GM23338 (cell line): ENCODE measurements at places on chromosomes 2 and 18. TPM values are rescaled to one million over a fixed set of nuclear protein-coding genes. Genes with fewer than 3 reads are reported as not detected.

RPRM gene
- 7.2 and 7.5 TPM in 2 replicates for total RNA-seq

DNA sequence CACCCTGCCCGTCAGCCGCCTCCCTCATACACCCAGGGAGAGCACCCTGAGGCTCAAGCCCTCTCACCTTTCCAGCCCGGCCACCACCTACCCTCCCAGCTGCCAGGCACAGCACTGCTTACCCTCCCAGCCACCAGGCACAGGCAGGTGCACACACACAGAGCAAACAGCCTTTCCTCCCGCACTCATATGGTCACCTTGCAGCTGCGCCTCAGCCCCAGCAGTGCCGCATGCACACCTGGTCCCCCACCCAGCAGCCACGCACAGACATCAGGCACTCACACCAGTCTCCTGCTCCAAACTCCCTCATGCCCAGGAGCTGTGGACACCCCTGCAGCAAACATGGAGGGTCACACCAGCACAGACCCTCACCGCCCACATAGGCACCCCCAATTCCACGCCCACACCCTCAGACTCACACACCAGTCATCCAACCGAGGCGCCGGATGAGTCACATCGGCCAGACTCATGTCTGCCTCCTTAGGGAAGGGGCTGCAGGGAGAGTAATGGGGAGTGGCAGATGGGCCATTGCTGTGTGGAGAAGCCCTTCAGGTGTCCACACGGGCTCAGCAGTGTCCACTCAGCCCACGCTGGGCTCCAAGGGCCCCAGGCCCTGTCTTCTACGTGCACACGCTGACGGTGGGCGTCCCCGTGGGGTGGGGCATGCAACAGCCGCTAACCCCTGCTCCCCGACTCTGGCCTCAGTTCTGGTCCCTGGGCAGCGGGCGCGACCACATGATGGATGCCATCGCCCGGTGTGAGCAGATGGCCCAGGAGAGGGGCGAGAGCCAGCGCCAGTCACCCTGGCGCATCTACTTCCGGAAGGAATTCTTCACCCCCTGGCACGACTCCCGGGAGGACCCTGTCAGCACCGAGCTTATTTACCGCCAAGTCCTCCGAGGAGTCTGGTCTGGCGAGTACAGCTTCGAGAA, 22.3 kb upstream of the GPR17 start:
- no peak for DNase-seq

DNA sequence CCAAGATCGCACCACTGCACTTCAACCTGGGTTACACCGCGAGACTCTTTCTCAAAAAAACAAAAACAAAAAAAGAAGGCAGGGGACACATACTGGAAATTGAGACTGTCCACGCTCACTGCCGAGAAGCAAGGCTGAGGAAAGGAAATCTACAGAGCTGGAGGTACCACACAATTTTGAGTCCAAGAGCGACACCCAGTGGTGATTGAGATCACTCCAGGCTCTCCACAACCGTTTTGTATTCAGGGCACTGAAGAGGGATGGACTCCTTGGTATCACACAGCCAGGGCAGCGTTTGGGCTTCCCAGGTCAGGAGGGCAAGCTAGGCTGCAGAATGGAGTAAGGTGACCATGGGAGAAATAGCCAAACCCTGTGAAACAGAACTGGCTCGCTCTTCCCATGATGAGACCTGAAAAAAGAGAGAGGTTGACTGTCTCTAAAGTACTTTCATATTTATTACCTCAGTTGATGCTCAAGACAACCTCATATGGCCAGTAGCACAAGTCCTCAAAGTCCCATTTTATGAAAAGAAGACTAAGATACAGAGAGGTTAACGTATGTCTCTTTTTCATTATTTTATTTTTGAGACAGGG, 74.5 kb upstream of the YPEL5 start:
- DNase-seq, result peak; percentile 89

DNA sequence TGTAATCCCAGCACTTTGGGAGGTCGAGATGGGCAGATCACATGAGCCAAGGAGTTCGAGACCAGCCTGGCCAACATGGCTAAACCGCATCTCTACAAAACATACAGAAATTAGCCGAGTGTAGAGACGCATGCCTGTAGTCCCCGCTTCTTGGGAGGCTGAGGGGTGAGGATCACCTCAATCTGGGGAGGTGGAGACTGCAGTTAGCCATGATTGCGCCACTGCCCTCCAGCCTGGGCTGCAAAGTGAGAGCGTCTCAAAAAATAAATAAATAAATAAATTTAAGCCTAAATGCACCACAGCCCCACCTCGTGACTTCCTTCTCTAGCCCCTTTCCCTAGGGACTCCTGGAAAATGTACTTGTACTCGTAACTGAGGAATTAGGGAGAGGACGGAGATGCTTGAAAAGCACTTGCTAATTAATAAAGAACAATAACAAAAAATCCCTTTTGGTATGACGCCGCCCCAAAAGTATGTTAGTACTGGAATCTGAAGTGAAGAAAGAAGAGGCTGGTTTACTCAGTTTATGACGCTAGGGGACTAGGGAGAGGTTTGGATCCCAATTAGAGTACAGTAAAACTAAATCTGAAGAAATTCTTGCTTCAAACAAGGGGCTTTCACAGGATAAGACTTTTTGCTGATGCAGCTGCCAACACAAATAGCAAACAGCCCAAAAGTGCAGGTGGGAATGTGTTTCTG, 887 bp upstream of the ZNF396 start:
- no peak for DNase-seq

DNA sequence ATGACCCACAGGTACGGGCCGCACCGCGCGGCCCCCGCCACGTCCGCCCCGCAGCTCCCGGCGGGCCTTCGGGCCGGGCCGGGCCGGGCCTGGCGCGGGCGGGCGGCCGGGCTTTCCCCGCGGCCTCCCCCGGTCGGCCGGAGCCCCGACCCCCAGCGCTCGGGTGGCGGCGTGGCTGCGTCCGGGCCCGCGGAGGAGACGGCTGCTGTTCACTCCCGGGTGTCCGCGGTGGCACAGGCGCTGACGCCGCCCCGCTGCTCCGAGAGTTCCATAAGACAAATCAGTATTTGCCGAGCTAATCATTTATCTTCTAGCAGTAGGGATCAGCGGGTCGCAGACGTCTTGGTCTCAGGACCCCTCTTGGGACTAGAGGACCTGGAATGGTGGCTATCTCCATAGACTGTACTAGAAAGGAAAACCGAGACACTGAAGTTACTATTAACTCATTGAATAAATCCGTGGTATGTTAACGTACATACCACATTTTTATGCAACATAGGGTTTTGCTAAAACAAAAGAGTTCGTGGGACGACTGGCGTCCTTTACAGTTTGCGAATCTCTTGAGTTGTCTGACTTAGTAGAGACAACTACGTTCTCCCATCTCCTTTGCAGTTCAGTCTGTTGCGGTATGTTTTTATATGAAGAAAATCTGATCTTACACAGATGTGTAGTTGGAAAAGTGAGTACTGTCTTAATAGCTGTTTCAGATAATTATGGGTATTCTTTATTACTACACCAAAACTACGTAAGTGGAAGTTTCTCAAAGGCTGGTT, 500 bp downstream of the LIMS1 start:
- peak; percentile 46 for DNase-seq

FBXO15 gene
- 0.21 and 4.1 TPM in 2 replicates for total RNA-seq

DNA sequence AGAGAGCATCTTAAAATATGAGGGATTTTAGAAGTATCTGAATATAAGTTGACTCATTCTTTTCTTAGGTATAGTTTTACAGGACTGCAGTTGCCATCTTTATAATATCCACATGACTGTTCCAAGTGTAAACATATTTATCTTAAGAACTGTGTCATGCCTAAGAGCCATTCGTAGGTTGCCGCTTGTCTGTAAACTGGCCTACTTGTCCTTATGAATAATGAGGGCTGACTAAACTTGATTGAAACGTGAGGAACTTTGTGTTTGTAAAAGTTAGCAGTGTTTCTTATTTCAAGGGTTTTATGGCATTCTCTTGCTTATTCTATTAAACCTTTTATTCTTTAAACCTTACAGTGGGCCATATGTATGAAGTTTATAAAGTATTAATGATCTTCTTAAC, 99.6 kb downstream of the MAP3K20 start:
- no peak for DNase-seq

- no peak for DNase-seq
Measured at GRCh38 chr2:17460371-17461086, 57.7 kb downstream of the RAD51AP2 start.

GPAT2 gene
- 2.0 and 2.2 TPM in 2 replicates for total RNA-seq

DNA sequence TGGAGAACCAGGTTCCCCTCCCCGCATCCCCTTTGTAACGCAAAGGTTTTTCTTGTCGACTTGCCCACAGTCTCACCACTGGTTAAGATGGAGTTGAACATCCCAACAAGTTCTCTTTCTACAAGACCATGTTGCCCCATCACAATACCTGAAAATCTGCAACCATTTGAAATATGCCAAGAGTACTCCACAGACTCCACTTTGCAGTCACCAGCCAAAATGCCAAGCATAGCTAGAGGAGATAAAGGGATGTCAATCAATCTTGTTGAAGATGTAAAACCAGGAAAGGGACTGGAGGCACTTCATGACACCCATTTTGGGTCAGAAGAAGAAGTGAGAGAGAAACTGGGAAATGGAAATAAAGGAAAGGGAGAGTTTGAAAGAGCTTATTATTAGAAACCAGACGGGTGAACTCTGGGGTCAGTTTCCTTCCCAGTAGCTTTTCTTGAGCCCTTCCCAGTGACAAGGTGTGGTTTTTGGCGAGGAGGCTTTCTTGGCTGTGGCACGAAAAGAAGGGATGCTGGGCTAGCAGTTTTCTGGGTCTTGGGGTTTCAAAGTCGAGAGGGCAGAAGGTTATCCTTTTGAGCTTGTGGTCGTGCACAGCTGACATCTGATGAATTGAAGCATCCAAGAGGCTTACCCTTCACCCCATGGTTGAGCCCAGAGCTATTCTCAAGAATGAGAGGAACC, 79.3 kb downstream of the ACAA2 start:
- no peak for DNase-seq

ANO7 gene
- total RNA-seq, result 3.3 and 5.1 TPM in 2 replicates

GRCh38 chr18:28176948-28177827, at the start of gene CDH2:
CDH2 (minus strand) TSS chr18:28177130; CDS start chr18:28177022, 108 bp downstream.
- peak; percentile 86 for DNase-seq

DNA sequence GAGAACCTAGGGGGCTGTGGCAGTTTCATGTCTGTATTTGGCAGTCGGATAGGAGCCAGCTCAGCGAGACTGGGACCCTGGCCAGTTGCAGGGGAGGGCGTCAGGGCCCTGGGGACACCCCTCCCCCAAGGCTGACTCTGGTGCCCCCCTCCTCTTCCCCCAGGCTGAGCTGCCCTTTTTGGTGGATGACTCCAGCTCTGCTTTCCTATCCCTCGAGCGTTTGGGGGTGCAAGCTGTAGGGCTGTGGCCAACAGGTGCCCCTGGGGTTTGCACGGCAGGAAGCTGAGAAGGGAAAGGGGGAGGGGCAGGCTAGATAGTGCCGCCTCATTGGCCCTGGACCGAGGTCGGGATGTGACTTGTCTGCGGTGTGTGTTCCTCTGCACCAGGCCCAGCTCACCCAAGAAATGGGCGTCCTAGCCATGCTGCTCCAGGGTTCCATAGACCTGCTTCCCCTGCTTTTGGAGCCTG, 26.4 kb downstream of the SPEG start:
- peak; percentile 61 for DNase-seq

ELAC1 gene
- total RNA-seq, result 3.2 and 3.8 TPM in 2 replicates

FAM168B gene
- total RNA-seq, result 70.5 and 76.8 TPM in 2 replicates

CEP68 gene
- total RNA-seq, result 20.7 and 24.4 TPM in 2 replicates

DNA sequence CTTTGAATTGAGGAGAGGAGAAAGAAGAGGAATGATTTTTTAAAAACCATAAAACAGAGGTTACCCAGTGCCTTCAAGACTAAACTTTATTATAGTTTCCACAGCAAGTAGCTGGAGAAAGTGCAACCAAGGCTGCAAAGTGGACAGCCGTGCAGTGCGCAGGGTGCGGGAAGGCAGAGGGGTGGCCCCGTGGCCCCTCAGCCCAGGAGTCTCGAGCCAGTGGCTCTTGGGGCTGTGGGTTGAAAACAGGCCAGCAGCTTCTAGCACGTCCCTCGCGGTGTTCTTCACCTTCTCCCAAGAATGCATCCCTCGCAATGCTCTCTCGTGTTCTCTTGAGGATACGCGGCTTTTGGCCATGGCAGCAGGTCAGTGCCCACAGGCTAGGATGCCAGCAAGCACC, 28.5 kb upstream of the ALKAL2 start:
- DNase-seq, result no peak

GRCh38 chr2:235384624-235385023, 109.2 kb upstream of the AGAP1 start:
- peak; percentile 79 for DNase-seq

DNA sequence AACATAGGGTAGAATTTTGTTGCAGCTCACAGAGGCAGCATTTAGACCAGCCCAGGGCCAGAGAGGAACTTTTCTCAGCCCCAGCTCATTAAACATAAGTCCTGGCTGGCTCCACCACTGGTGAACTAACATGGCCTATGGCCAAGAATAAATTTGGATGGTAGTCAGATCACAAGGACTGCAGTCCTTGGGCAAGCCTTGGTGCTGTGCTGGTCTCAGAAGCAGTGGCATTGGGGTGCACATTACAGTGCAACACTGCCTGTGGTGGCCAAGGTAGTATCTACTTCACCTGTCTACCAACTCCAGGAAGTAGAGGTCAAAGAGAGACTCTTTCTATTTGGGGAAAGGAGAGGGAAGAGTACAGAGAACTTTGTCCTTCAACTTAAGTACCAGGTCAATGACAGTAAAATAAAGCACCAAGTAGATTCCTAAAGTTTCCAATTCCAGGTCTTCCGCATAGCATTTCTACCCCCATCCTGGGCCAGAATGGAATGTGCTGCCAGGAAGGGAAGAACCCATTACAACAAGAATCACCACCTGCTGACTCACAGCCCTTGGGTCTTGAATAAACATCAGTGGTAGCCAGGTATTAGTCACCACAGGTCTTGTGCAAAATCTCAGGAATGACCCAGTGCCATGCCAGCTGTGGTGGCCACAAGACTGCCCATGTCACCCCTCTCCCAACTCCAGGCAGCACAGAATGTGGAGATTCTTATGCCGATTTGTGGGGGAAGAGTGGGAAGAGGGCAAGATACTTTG, 155.4 kb upstream of the FSIP2 start:
- peak; percentile 29 for DNase-seq
